ENCODE measurements at places on chromosomes 3 and 15.

DNA sequence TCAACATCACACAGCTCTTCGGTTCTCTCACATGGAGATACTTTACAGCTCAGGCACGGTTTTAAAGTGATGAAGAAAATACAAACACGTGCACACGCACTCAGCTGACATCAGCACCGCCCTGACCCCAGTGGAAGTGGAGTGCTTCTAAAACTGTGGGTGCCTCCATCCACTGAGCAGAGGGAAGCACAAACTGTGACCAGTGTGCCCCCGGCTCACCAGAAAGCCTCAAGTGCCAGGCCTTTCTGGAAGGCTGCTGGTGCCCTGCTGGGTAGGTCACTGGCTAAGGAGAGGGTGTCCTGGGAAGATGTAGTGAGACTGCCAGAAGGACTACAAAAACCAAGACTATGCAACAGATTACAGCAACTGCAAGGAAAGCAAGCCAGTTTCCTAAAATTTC lies 78.5 kb downstream of the OCA2 start:
- DNase-seq, result no peak

DNA sequence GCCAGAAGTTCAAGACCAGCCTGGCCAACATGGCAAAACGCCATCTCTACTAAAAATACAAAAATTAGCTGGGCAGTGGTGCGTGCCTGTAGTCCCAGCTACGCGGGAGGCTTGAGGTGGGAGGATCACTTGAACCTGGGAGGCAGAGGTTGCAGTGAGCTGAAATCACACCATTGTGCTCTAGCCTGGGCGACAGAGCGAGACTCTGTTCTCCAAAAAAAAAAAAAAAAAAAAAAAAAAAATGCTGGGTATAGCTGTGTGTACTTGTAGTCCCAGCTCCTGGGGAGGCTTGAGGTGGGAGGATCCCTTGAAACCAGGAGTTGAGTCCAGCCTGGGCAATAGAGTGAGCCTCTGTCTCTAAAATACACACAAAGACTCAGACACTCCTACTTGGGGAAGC lies 32.0 kb downstream of the PPP1R2 start:
- DNase-seq, result no peak

- no peak for DNase-seq
These were observed 49.2 kb downstream of the PHC3 start for GRCh38 chr3:170132335-170132734.

- DNase-seq, result no peak
These were observed 113.6 kb downstream of the POLR2M start for GRCh38 chr15:57820119-57820518.

GRCh38 chr3:260898-261297 lies 64.3 kb downstream of the CHL1 start:
- no peak for DNase-seq

GRCh38 chr3:69724722-69725435 lies 14.4 kb upstream of the MITF start:
- DNase-seq, result no peak

DNA sequence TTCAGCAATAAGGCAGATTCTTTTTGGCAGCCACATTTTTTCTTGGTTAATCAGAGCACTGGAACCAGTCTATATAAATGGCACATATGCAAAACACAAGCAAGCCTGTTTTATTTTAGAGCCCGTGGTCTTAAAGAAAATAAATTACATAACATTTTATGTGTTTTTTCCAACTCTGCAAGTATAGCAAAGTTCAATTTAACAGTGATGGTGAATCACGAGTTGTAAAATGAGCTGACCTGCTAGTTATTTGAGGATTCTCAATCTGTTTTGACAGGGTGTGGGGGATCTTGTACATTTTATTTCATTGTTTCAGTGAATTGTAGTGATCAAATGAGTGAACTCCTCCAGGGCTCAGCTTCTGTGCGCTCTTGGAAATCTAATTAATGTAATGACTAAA lies 2.7 kb downstream of the ARHGEF26 start:
- no peak for DNase-seq

GRCh38 chr3:107315141-107315540 lies 62.1 kb upstream of the CCDC54 start:
- no peak for DNase-seq

DNA sequence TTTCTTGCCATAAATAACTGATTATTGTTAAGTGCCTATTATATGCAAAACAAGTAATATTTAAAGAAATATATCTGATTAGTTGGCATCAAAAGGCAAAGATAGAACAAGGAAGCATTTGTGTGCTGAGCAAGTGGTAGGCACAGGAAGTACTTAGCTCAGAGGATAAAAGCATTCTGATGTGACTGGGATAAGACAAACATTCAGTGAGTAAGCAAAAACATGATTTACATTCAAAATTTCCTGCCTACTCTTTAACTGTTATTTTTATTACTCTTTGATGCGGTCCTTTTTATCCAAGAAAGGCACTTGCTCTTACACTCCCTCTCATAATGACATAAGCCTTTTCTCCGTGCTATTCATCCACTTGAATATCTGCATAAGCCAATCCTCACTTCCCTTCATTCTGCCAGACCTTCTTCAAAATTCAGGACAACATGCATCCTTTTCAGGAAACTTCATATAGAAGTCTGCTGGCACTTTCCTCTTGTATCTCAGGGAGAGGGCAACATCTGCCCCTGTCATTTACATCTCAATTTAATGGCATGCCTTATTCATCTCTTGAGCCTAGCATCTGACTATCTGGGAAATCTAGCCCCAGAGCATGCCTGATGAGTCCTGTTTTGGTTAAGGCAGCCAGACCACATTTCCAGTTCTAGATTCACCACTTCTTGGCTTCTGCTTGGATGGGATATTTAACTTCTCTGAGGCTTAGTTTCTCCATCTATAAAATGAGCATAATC lies 478.2 kb upstream of the ROBO2 start:
- DNase-seq, result no peak

GRCh38 chr3:3618623-3619022 lies 180.6 kb upstream of the LRRN1 start:
- no peak for DNase-seq

- peak; percentile 50 for DNase-seq
These were observed 21.0 kb downstream of the RARB start for GRCh38 chr3:25448750-25449692.

- DNase-seq, result no peak
These were observed 19.1 kb downstream of the LRRC31 start for GRCh38 chr3:169850618-169851017.

GRCh38 chr3:53974324-53974723 lies 82.7 kb upstream of the SELENOK start:
- no peak for DNase-seq

- DNase-seq, result no peak
These were observed 232.3 kb upstream of the STAC start for GRCh38 chr3:36147934-36148558.

GRCh38 chr15:40959331-40960141 lies 6.3 kb downstream of the CHAC1 start:
- no peak for DNase-seq

GRCh38 chr15:70324001-70324974 lies 226.6 kb upstream of the TLE3 start:
- peak; percentile 94 for DNase-seq

DNA sequence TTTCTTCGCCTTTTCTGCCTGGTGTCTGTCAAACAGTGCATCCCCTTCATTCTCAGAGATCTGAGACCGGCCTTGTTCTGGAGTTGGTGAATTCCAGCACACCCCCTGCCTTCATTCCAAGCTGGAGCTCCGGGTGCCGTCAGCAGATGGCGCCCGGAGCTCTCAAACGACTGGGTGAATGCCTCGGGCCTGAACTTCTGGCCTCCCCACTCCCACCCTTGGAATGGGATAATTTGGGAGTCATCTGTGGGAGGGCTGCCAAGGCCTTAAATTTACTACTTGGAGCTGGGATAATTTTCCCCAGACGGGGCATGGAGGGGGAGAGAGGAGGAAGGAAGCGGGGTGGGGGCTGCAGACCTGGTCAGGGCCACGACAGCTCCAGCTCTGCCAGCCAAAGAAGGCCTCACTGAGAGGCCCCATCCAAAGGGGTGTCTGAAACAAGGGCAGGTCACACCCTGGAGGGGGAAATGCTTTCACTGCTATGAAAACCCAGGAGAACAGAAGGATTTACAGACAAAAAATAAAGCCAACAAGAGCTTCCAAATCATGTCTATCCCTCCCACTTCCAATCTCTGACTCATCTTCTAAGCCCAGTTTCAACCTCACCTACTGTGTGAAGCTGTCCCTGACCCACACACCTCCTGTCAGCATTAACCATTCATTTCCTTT lies 187.9 kb downstream of the OPA1 start:
- peak; percentile 23 for DNase-seq

- no peak for DNase-seq
These were observed 22.9 kb upstream of the CHRNA7 start for GRCh38 chr15:32007355-32007960.

- no peak for DNase-seq
These were observed 46.7 kb downstream of the FILIP1L start for GRCh38 chr3:100067589-100067988.

DNA sequence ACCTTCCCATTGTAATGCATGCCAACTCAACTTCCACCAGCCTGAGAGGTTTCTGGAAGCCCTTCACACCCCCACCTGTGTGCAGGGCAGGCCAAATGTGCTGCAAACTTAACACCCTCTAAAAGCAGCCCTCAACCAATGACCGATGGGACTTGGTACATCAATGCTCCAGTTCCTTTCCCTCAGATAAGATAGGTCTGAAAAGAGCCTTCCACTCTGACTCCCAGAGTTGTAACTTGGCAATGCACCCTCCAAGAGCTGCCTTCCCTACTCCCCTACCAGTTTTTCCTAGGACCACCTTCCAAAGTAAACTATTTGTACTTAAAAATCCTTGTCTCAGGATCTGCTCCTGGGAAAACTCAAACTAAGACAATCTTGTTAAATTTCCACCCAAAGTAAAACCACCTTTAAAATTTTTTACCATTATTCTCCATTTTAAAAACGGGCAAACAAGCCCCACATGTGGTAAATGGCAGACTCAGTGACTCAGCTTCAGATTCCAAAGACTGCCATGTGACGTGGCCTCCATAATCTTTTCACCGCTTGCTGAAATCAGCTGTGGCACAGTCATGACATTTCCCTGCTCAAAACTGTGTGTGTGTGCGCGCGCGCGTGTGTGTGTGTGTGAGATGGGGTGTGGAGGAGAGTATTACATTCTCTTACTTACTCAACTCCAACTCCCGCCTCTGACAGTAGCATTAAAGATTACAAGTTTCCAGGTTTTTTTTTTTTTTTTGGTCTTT lies 17.2 kb downstream of the RASGRP1 start:
- peak; percentile 15 for DNase-seq

- DNase-seq, result no peak
These were observed 151.4 kb downstream of the RPLP1 start for GRCh38 chr15:69604072-69604411.

DNA sequence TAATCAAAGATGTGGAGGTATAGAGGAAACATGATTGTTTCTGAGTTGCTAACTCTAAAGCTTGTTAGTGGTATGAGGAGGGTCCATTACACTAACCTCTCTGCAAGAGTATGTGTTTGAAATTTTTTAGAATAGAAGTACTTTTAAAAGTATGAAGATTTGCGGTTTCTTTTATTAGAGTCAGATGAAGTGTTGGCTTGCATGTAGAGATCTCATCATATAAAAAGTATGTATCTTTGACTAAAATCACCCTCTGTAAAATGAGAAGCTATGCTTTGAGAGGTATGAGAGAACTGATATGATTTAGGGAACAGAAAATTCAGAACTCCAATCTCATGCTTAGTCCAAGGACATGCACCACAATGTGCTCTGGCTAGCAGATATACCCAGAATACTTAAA lies 140.4 kb upstream of the MBNL1 start:
- peak; percentile 41 for DNase-seq

DNA sequence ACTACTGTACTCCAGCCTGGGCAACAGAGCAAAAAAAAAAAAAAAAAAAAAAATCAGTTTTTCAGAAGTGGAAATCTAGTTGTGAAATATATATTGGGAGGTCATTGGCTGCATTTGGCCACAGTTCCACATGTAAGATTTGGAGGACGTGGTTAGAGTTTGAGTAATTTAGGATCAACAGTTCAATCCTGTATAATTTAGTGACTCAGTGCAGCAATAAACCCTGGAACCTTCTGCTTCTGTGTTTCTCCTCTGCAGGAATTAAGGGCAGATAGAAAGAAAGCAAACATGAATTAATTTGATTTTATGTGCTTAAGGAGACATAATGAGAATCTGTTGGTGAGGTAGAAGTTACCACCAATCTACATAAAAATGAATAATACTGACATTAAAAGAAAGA lies 347.0 kb downstream of the PTPRG start:
- peak; percentile 72 for DNase-seq

GRCh38 chr3:65619888-65620287 lies 418.8 kb downstream of the MAGI1 start:
- no peak for DNase-seq

- DNase-seq, result no peak
These were observed 16.4 kb upstream of the FGD5 start for GRCh38 chr3:14802381-14802731.

GRCh38 chr3:27349832-27350231 lies 19.4 kb downstream of the NEK10 start:
- no peak for DNase-seq

- no peak for DNase-seq
These were observed 150.2 kb downstream of the GSK3B start for GRCh38 chr3:119944091-119944490.

GRCh38 chr15:74692327-74692726 lies 3.5 kb downstream of the EDC3 start:
- DNase-seq, result no peak

DNA sequence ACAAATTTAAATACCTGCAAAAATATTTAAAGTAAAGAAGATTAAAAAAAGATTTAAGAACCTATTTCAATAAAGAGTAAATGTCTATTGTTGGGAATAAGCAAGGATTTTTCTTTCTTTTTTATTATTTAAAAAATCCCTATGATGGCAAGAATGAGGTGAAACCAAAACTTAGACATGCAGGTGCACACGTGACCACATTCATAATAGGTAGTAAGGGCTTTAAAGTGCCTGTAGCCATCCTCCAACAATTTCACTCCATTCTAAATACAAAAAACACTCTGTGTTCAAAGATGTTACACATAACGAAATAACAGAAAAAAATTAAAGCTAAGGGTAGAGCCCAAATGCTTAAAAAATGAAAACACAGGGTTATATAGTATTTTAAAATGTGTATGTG lies 74.0 kb downstream of the FBN1 start:
- DNase-seq, result no peak

GRCh38 chr3:138012526-138012925 lies 2.6 kb downstream of the CLDN18 start:
- DNase-seq, result no peak

DNA sequence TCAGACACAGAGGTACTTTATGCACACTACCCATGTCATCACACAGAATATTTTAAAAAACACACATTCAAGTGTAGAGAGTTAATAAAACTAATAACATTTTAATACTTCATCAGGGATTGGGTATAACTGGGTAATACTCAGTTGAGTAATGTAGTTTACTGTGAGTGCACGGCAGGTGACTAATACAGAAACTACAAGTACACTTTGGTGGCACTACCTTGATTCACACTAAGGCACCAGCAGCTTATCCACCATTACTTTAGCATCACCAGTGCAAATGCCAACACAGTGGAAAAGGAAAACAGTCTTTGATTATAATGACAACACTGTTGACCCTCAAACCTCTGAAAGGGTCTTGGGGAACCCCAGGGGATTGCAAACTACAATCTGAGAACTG lies 33.6 kb downstream of the ZNF280D start:
- DNase-seq, result no peak
